ENCODE measurements at places on chromosomes 12 and 14. TPM values are rescaled to one million over a fixed set of nuclear protein-coding genes. Genes with fewer than 3 reads are reported as not detected.
A peak's percentile ranks its signal among the peaks of the same experiment; 100 is the strongest.

The NRXN3 gene
- total RNA-seq = 0.60 TPM

The TROAP gene
- 23.6 TPM for total RNA-seq

The PTPRO gene
- total RNA-seq = 0.08 TPM

The SIRT4 gene
- 0.64 TPM for total RNA-seq

The CLEC2B gene
- 13.0 TPM for total RNA-seq

The VRTN gene
- not detected for total RNA-seq

The MGP gene
- 16.7 TPM for total RNA-seq

The RIMBP2 gene
- 2.3 TPM for total RNA-seq

The ZNF26 gene
- total RNA-seq = 4.7 TPM

The TAS2R8 gene
- total RNA-seq = not detected

The GARIN6 gene
- not detected for total RNA-seq

The C1S gene
- total RNA-seq = 36.5 TPM

- no peak for ATAC-seq
These were observed 25.2 kb downstream of the ARHGAP5 start for GRCh38 chr14:32102152-32102787.

- no peak for ATAC-seq
These were observed 20.0 kb downstream of the MAP3K9 start for GRCh38 chr14:70789361-70789760.

DNA sequence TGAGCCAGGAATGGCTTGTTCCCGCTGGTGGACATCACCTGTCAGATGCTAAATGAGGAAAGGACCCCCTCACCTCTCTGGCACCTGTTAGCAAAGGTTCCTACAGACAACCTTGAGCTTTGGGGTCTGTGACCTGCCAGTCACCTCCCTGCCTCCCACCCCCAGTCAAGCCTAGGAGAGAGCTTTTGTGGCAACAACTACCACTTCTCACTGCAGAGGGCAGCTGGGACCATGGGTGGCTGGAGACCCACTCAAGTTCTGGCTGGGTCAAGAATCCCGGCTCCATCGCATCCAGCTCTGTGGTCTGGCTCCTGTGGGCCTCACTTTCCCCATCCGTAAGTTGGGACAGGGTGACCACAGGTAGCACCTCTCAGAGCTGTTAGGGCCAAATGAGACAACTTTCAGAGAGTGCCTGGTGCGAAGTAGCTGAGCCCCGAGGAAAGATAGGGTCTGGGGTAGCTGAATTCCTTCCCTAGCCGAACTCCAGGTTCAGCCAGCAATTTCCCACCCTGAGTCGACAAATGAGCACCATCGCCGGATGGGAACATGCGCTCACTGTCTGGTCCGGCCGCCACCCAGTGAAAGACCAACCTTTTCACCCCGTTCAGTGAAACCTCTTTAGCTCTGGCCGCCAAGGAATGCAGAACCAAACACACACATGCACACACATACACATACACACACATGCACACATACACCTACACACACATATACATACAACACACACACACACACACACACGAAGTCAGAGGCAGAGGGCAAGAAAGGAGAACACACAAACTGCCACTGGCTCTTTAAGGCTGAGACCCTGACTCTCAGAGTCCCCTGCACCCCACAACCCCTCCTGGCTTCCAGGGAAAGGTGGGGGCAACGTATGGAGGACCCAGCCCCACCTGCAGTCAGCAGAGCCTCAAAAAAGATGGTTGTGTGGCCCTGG lies 1.9 kb downstream of the TMEM119 start:
- no peak for ATAC-seq

DNA sequence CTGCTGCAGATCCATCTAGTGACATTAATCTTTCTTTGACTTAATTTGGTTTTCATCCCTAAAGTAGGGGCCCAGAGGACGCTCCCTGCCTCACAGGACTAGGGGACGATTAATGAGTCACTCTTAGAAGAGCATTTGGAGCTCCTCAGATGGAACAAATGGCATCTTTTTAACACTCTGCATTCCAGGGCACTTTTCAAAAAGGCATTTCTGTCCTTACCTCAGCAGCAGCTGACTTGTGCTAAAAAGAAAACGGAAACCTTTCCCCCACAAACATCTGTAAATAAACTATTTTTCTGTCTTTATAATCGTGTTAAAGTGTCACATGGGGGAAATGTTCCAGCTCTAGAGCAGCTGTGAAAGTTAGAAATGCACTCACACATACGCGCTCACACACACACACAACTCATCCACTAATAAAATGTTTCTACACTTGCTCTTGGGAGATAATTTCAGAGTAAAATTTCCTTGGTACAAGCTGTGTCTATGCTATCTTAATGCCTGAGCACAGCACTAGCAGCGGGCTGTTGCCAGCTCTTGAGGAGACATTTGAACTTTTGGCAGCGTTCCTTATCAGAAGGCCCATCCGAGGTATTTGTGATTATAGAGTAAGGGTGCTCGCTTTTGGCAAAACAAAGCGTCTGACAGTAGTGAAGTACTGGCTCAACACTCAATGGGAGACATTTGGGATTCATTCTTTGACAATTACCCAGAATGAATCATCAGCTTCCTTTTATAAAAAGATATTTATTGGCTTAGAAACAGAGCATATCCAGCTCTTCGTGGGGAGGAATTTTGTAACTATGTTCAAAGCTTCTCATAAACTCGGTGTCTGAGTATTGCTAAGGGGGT lies 141.3 kb downstream of the PLXNC1 start:
- ATAC-seq = no peak

DNA sequence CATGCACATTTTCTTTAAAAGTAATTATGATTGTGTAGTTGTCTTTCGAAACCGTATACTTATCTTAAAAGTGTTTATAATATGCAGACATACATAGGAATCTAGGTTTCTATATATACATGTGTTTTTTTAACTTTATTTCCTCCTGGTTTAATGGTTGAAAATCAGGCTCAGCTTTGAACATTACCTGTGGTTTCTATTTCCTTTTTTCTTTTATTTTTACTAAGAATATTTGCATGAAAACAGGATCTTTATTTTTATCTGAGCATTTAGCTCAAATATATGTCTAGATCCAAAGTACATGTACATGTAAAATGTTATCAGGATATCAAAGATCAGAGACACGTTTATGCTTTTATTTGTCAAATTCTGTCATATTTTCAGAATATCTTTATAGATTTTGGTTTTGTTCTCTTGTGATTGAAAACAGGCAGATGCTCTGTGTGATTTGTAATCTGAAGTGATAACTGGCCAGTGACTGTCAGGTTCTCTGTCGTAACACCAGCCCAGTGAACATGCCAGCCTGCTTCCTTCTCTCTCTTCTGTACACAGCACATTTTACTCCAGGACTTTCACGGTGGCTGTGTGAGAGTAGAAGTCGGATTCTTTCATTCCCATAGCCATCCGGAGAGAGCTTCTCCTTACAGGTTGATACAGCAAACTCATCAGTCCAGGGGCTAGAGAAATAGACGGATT lies 13.7 kb downstream of the TCTN1 start:
- no peak for ATAC-seq

DNA sequence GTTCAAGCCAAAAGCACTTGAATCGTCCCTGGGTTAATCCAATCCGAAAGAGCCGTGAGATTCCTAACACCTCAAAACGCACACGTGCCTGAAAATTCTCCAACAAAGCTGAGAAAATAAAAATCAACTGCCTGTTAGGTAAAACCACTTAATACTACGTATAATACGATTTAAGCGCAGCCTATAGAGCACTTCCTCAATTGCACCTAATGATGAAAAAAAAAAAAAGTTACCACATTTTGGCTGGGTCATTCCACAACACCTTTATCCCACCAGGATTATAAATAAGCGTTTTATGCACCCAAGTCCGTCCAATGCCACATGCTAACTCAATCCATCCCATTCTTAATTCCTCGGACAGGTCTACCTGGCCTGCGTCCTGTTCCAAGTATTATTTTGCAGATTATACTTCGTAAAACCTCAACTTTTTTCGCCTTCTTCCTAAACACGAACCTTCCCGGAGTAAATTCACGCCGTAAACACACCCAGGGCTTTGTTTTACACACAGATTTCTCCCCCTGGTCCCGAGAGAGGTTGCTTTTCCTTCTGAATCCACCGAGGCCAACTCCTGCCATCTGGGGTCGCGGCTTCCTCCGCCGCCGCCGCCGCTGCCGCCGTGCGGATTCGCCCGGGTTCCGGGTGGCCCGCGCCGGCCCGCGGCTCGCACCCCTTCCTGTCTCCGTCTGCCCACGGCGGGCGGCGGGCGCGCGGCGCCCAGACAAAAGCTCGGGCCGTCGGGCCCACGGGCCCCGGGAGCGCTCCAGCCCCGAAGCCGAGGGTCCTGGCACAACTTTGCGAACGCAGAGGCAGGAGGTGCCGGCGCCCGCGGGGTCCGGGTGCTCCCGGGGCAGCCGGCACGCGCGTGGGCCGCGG lies 66.2 kb downstream of the RNF34 start:
- no peak for ATAC-seq

DNA sequence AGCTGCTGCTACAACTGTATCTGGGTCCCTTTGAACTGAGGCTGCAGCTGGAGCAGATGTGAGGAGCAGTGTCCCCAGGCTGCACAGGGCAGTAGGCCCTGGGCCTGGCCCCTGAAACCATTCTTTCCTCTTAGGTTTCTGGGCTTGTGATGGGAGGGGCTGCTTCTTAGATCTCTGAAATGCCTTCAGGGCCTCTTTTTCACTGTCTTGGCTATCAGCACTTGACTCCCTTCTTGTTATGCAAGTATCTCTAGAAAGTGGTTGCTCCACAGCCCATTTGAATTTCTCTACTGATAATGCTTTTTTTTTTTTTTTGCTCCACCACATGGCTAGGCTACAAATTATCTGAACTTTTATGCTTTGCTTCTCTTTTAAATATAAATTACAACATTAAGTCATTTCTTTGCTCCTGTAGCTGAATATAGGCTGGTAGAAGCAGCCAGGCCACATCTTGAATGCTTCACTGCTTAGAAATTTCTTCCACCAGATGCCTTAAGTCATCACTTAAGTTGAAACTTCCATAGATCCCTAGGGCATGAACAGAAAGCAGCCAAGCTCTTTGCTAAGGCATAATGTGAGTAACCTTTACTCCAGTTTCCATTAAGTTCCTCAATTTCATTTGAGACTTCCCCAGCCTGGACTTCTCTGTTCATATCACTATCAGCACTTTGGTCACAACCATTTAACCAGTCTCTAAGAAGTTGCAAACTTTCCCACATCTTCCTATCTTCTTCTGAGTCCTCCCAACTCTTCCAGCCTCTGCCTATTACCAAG lies 41.1 kb downstream of the ACSM4 start:
- ATAC-seq = no peak

- no peak for ATAC-seq
These were observed 88.6 kb downstream of the DDHD1 start for GRCh38 chr14:53064475-53064874.

DNA sequence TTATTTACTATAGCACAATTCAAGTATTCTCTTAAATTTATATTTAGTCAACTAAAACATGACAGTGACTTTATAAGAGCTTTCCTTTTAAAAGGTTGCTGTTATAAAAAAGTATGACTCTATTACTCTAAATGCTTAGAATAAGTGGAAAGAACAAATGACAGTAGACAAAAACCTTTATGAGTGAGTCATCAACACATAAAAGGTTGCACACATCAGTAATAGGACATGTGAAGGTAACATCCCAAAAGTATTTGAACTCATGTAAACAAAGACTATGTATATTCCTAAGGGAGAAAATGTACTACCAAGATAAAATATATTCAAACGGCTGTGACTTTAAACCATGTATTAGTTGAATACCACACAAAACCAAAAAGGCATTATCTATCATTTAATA lies 98.8 kb downstream of the PAWR start:
- no peak for ATAC-seq

GRCh38 chr12:52686756-52687487 lies 6.7 kb upstream of the KRT1 start:
- peak; percentile 60 for ATAC-seq

- no peak for ATAC-seq
These were observed 143.8 kb upstream of the RTL1 start for GRCh38 chr14:101047326-101047725.

DNA sequence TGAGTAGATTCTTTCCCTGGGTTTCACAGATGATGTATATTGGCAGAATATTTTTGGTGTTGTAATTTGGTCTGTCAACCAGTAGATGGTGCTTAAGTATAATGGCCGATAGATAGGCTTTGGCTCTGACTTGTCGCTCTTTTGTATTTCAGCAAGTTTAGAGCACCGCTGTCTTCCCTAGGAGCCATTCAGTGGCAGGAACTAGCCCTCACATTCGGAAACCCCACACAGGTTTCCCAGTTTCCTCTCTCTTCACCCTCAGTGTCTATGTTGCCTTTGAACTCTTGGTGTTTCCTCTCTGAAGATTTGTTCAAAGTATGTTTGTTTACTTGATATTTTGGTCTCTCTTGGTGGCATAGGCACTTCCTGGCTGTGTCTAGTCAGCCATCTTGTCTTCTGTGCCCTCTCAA lies 102.2 kb downstream of the GPHN start:
- no peak for ATAC-seq

- no peak for ATAC-seq
These were observed 42.4 kb downstream of the ITPK1 start for GRCh38 chr14:93073358-93073707.

DNA sequence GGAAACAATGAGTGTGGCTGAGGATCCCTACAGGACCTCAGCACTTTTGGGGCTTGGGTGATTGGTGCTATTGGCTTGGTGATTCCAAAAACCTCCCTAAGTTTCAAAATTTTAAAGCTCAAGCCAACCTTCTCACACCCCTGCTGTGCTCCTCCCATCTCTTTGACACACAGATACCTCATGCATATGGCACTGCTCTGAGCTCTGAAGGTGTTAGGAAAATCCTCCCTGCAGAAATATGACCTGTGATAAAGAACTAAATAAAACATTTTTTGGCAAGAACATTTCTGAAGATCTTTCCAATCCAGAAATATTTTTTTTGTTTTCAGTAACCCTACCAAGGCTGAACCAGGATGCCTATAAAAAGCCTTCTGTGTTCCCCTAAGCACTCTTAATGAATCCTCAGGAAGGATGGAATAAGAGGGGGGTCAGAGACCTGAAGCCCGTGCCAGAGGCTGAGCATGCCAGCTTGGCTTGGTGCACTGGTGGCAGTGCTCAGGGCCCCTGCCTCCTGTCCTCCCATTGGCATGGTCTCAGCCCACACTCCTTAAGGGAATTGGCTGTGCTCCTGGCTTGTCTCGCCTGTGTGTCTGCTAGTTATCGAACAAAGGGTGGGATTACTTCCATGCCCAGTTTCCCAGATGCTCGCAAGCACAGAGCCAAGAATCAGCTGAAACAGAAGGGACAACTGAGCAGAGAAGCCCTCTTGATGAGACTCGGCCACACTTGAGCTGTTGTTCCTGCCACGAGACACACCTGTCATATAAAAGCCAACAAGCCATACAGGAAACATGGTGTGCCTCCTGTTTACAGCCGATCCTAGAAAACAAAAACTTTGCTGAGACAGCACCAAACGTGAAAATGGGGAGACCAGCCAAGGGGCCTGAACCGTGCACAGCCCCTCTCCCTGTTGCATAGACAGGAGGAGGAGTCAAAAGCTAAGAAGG lies 132.7 kb upstream of the EEA1 start:
- ATAC-seq = no peak

DNA sequence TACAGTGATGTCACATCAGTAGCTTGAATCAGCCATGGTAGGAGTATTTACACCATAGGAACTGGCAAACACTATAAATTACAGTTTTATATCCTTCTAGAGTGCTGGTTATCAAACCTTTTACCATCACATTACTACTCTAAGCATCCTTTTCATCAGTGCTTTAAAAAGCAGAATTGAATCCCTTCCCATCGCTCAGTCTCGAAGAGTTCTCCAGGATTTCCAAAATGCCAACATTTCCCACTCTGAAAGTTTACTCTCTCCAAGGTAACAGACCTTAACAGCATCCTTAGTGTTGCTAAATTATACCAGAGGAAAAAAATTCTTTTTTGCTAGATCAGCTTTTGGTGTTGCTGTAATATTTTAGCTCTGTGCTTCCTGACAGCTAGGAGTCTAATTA lies 209.4 kb upstream of the USP15 start:
- ATAC-seq = no peak

- ATAC-seq = peak; percentile 51
These were observed 6.0 kb upstream of the GPR84 start for GRCh38 chr12:54370171-54370730.
